HFFc6 (cell line): ENCODE measurements at places on chromosomes 16 and 17. TPM values are rescaled to one million over a fixed set of nuclear protein-coding genes. Genes with fewer than 3 reads are reported as not detected.
A peak's percentile ranks its signal among the peaks of the same experiment; 100 is the strongest.

Gene TBX21
- not detected in 3 replicates for total RNA-seq

DNA sequence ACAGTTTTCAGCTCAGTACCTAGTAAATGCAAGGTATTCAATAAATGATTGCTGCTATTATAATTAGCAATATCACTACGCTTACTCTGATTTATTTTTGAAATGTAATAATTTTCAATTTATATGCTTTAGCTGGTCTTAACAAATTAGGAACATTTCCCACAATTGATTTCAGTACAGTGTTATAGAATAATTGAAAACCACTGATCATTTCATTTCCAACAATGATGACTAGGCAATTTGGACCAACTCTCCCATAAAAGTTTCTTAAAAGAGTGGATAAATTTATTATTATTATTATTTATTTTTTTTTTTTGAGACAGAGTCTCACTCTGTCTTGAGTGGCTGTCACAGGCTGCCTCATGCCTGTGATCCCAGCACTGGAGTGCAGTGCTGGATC is 41.1 kb downstream of the VMP1 start:
- no peak for DNase-seq
- peaks cover 20% of the 10 kb centered on the region for H3K4me1 ChIP-seq
- H3K27ac ChIP-seq, result no peak overlapping the region
- H3K36me3 ChIP-seq, result peaks cover 4% of the 10 kb centered on the region; the same call in 1 of the 2 replicates
- no peaks in the 10 kb centered on the region for H3K27me3 ChIP-seq

DNA sequence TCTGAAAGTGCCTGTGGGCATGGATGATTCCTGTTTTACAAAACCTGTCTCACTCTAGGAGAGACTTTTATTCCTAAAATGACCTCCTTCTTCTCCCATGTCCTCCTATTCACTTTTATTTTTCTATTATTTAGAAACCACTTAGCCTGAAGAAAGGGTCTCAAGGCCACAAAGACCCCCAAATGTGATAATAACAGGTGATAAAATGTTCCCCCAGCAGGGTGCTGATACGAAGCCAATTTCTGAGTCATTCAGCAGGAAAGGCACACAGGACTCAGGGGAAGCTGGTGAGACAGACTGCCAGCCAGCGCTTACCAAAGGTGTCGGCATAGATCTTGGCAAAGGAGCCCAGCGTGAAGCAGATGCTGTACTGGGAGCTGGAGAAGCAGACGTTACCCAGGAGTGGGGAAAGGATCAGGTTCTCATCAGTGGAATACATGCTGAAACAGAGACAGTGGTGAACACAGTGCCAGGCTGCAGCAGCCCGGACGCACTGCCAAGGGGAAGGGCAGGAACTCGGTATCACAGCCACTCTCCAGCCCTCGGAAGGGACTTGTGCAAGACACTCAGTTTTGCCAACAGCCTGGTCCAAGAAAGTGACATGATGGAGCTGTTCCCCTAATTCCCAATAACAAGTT is 24.6 kb downstream of the HIGD1B start:
- H3K4me3 ChIP-seq, result no peak overlapping the region
- DNase-seq, result no peak
- peaks cover 32% of the 10 kb centered on the region for H3K36me3 ChIP-seq
- H3K4me1 ChIP-seq, result no peaks in the 10 kb centered on the region
- H3K27me3 ChIP-seq, result no peaks in the 10 kb centered on the region
- no peak overlapping the region for H3K27ac ChIP-seq

DNA sequence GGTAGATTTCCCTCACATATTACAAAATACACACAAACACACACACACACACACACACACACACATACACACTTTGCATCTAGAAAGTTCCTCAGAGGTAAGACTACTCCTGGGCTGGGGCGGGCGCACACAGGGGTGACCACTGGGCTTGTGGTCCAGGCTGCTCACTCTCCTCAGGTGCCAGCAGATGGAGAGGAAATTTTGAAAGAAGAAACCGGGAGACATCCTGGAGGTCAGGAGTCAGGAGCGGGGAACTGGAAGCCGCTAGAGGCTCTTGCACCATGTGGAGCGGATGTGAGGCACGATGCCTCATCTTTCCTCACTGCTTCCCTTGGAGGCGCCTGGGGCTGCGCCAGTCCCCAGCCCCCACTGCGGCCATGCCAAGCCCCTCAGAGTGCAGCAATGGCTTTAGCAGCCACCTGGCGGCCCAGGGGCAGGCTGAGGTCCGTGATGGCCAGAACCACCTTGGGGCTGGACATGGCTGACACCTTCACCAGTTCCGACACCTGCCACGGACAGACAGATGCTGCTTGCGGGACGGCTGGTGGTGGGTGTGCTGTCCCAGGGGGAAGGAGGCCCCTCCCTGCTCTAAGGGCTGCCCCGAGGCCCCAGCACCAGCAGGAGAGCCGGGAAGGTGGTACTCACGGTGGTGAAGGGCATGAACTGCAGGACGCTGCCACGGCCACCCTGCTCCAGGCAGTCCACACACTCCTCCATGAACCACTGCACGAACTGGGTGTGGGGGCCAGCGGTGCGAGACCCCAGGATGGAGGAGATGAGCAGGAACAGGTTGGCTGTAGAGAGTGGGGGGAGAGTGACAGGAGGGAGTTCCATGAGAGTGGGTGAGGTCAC is 4.1 kb downstream of the CSF3 start:
- peak overlapping the region; percentile 80 for H3K4me3 ChIP-seq
- peaks cover 6% of the 10 kb centered on the region; the same call in 1 of the 2 replicates for H3K36me3 ChIP-seq
- H3K27ac ChIP-seq, result peak overlapping the region; percentile 98
- peak; percentile 87 for DNase-seq
- peaks cover 91% of the 10 kb centered on the region for H3K4me1 ChIP-seq

- no peak overlapping the region for H3K4me3 ChIP-seq
- H3K27ac ChIP-seq, result no peak overlapping the region
- no peaks in the 10 kb centered on the region for H3K4me1 ChIP-seq
- no peaks in the 10 kb centered on the region for H3K36me3 ChIP-seq
- DNase-seq, result no peak
- 0 out of 2 replicates have a peak, but pooled peaks cover 8% of the 10 kb centered on the region for H3K27me3 ChIP-seq
Observed at GRCh38 chr16:55809386-55809785, 23.5 kb downstream of the CES1 start.

Gene NHERF2
- 159 to 180 TPM (median 159 TPM) in 3 replicates for total RNA-seq

GRCh38 chr16:25012525-25012991 is 2.6 kb downstream of the ARHGAP17 start:
- peaks cover 3% of the 10 kb centered on the region; the same call in 1 of the 2 replicates for H3K27me3 ChIP-seq
- H3K27ac ChIP-seq, result peak overlapping the region; percentile 91
- peaks cover 41% of the 10 kb centered on the region for H3K36me3 ChIP-seq
- DNase-seq, result peak; percentile 90
- H3K4me1 ChIP-seq, result peaks cover 75% of the 10 kb centered on the region

- no peak for DNase-seq
- peaks cover 54% of the 10 kb centered on the region for H3K27me3 ChIP-seq
- H3K4me1 ChIP-seq, result peaks cover 71% of the 10 kb centered on the region
- peak overlapping the region; percentile 100 for H3K27ac ChIP-seq
Observed at GRCh38 chr17:50199211-50199802, 2.1 kb downstream of the COL1A1 start.

GRCh38 chr17:13153036-13153435 is 135.2 kb upstream of the ELAC2 start:
- peaks cover 4% of the 10 kb centered on the region; the same call in 1 of the 2 replicates for H3K27me3 ChIP-seq
- DNase-seq, result peak; percentile 58
- no peaks in the 10 kb centered on the region for H3K36me3 ChIP-seq
- peak overlapping the region; percentile 76 for H3K27ac ChIP-seq
- peak overlapping the region; percentile 55 for H3K4me3 ChIP-seq

Gene DBNDD1
- 2.3 to 2.6 TPM (median 2.5 TPM) in 3 replicates for total RNA-seq

Gene CLEC18B
- total RNA-seq, result 0.18 to 0.27 TPM in 2 of 3 replicates, not detected in the other

- H3K27me3 ChIP-seq, result peaks cover 2% of the 10 kb centered on the region
- no peak for DNase-seq
- H3K27ac ChIP-seq, result no peak overlapping the region
- peaks cover 12% of the 10 kb centered on the region for H3K4me1 ChIP-seq
- peaks cover 7% of the 10 kb centered on the region; the same call in 1 of the 2 replicates for H3K36me3 ChIP-seq
Observed at GRCh38 chr16:3937066-3937875, 56.8 kb upstream of the CREBBP start.

Gene ZG16
- not detected in 3 replicates for total RNA-seq

GRCh38 chr17:48752399-48753288 is 24.1 kb upstream of the HOXB13 start:
- H3K4me1 ChIP-seq, result peaks cover 38% of the 10 kb centered on the region
- H3K27me3 ChIP-seq, result peaks cover 67% of the 10 kb centered on the region
- no peak for DNase-seq
- peak overlapping the region; percentile 71 for H3K4me3 ChIP-seq

DNA sequence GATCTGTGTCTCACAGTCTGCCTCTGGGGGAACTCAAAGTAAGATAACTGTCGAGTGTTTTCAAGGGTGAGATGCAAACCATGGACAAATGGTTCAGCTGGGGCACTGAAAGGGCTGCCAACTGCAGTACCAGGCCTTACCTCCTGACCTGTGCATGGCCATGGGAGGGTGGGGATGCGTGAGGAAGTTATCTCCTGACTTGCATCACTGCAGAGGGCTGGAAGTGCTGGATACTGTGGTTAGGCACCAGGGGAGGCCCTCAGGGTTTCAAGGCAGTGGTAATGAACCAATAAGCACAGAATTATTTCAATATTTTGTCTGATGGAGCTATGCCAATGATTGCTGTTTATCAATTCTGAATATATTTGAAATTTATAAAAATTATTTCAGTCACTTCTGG is 159.2 kb downstream of the CYLD start:
- H3K27me3 ChIP-seq, result no peaks in the 10 kb centered on the region
- H3K4me3 ChIP-seq, result no peak overlapping the region
- no peaks in the 10 kb centered on the region for H3K4me1 ChIP-seq
- H3K36me3 ChIP-seq, result no peaks in the 10 kb centered on the region
- DNase-seq, result no peak

GRCh38 chr17:40422990-40423633 is 5.4 kb upstream of the TOP2A start:
- DNase-seq, result no peak
- no peak overlapping the region for H3K27ac ChIP-seq
- H3K36me3 ChIP-seq, result no peaks in the 10 kb centered on the region
- no peak overlapping the region for H3K4me3 ChIP-seq

- no peak overlapping the region for H3K4me3 ChIP-seq
- DNase-seq, result no peak
- peaks cover 21% of the 10 kb centered on the region for H3K4me1 ChIP-seq
- no peak overlapping the region for H3K27ac ChIP-seq
- peaks cover 23% of the 10 kb centered on the region for H3K27me3 ChIP-seq
Observed at GRCh38 chr17:21454441-21454840, 78.3 kb downstream of the KCNJ12 start.

- H3K27ac ChIP-seq, result no peak overlapping the region
- H3K36me3 ChIP-seq, result no peaks in the 10 kb centered on the region
- DNase-seq, result no peak
- no peak overlapping the region for H3K4me3 ChIP-seq
Observed at GRCh38 chr17:31073411-31073810, 21.4 kb upstream of the NF1 start.

Gene MED1
- 36.1 to 40.0 TPM (median 38.4 TPM) in 3 replicates for total RNA-seq

DNA sequence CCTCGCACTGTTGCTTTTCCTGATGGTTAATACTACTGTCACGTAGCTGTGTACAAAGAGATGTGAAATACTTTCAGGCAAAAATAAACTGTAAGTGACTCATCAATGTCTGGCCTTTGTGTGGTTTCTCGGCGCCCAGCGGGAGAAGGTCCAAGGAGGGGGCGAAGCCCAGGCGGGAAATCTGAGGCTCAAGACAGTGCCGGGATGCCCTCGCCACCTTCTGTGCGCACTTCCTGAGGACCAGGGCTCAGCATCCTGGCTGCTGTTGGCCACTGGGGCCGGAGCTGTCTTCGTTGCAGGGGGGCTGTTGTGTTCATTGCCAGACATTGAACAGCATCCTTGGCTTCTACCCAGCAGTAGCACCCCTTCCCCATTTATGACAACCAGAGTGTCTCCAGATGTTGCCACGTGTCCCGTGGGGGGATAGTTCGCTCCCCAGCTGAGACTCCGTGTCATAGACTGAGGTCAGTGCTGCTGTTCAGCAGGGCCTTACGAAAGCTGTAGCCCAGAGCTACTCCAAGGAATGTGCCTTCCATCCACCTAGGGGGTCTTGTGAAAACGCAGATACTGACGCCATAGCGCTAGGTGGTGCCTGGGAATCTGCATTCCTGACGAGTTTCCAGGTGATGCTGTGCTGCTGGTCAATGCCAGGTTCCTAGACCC is 67.3 kb upstream of the PLCG2 start:
- H3K36me3 ChIP-seq, result peaks cover 18% of the 10 kb centered on the region
- H3K27me3 ChIP-seq, result peaks cover 11% of the 10 kb centered on the region
- H3K27ac ChIP-seq, result peak overlapping the region; percentile 82
- peak overlapping the region; percentile 42; the same call in 1 of the 2 replicates for H3K4me3 ChIP-seq
- peaks cover 21% of the 10 kb centered on the region for H3K4me1 ChIP-seq

GRCh38 chr17:47221154-47221553 is 12.0 kb downstream of the MYL4 start:
- peaks cover 6% of the 10 kb centered on the region for H3K36me3 ChIP-seq
- H3K27me3 ChIP-seq, result peaks cover 8% of the 10 kb centered on the region
- H3K4me1 ChIP-seq, result peaks cover 38% of the 10 kb centered on the region
- H3K4me3 ChIP-seq, result no peak overlapping the region
- DNase-seq, result no peak

GRCh38 chr16:3738541-3738940 is 21.2 kb upstream of the TRAP1 start:
- peaks cover 51% of the 10 kb centered on the region for H3K36me3 ChIP-seq
- no peak overlapping the region for H3K27ac ChIP-seq
- DNase-seq, result no peak
- no peak overlapping the region for H3K4me3 ChIP-seq

Gene GSG1L2
- not detected in 3 replicates for total RNA-seq

Gene SMTNL2
- not detected in 3 replicates for total RNA-seq

DNA sequence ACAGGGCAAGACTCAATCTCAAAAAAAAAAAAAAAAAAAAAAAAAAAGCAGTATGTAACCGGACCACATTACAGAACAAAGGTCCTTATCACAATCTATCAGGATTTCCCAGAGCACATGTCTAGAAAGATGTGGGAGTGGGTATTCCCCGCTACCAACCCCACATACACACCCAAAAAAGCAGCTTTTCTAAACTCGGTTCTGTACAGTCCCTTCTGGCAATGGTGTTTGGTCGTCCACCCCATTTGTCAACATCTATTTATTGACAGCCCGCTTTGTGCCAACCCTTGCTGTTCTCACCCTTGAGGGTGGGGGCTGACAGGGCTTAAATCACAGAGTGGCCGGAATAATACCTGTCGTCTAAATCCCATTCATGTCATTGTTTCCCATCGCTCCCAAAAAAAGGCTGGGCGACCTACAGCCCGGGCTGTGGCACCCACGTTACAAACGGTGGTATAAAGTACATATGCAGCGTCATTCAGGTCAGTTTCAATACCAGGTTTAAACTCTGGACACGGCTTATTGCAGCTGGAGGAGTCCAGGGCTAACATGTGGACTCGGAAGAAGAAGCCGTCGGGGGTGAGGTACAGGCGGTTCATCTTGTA is 3.6 kb downstream of the C17orf58 start:
- H3K27ac ChIP-seq, result peak overlapping the region; percentile 92
- H3K36me3 ChIP-seq, result no peaks in the 10 kb centered on the region
- H3K4me1 ChIP-seq, result peaks cover 33% of the 10 kb centered on the region
- no peaks in the 10 kb centered on the region; the same call in 1 of the 2 replicates for H3K27me3 ChIP-seq
- H3K4me3 ChIP-seq, result peak overlapping the region; percentile 97
- DNase-seq, result no peak

DNA sequence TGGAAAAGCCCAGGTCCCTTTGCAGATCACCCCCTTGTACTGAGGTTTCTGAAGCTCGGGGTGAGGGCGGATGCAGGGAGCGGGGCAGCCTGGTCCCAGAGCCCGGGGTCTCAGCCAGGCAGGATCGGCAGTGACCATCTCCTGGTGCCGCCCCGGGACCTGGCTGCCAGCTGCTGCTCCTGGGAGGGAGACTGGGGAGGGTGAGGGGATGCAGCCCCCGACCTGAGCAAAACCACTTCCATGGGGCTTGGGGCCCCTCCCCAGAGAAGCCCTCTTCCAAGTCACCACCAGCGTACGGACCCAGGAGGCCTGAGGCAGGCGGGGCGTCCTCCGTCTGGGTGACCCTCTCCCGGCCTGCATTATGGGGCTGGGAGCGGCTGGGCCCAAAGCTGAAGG is 14.8 kb downstream of the CD7 start:
- peaks cover 3% of the 10 kb centered on the region; the same call in 1 of the 2 replicates for H3K27me3 ChIP-seq
- H3K4me1 ChIP-seq, result peaks cover 16% of the 10 kb centered on the region
- H3K36me3 ChIP-seq, result no peaks in the 10 kb centered on the region
- H3K27ac ChIP-seq, result no peak overlapping the region
- H3K4me3 ChIP-seq, result no peak overlapping the region
